ENCODE measurements at places on chromosomes 6 and 20.

DNA sequence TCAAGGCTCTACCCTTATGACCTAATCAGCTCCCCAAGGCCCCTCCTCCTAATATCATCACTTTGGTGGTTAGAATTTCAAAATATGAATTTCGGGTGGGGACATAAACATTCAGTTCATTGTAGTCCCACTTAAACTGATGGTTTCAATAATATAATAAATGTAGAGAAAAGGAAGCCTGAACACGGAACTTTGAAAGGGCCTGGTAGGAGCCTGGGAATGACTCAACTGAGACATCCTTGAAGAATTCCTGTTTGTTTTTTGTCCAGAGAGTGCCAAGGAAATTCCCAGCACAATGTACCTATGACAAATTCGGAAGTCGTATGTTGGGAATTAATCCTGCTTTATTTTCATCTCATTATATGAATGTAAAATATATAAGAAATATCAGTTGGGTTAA, 457.9 kb downstream of the PLCB1 start:
- no peak for DNase-seq

DNA sequence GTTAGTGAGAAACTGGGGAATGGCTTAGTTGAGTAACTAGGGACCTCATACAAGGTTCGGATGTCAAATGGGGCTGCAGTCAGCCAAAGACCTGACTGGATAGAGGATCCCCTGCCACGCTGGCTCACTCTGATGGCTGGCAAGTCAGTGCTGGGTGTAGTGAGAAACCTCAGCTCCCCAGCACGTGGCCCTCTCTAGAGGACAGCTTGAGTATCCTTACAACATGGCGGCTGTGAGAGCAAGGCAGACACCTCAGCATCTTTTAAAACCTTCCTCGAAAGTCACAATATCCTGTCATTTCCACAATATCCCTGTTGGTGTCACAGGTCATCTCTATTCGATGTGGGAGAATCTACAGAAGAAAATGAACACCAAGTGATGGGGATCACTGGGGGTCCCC, 26.7 kb upstream of the IPCEF1 start:
- DNase-seq, result no peak

- DNase-seq, result no peak
Observed at GRCh38 chr20:55567826-55568225, 437.5 kb downstream of the CBLN4 start.

DNA sequence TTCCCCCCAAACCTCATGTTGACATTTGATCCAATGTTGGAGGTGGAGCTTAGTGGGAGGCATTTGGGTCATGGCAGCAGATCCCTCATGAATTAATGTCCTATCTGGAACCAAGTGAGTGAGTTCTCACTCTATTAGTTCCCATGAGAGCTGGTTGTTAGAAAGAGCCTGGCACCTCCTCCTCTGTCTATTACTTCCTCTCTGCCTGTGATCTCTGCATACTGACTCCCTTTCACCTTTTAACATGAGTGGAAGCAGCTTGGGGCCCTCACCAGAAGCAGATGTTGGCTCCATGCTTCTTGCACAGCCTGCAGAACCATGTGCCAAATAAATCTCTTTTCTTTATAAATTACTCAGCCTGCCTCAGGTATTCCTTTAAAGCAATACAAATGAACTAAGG, 127.3 kb upstream of the RALGAPA2 start:
- DNase-seq, result no peak

DNA sequence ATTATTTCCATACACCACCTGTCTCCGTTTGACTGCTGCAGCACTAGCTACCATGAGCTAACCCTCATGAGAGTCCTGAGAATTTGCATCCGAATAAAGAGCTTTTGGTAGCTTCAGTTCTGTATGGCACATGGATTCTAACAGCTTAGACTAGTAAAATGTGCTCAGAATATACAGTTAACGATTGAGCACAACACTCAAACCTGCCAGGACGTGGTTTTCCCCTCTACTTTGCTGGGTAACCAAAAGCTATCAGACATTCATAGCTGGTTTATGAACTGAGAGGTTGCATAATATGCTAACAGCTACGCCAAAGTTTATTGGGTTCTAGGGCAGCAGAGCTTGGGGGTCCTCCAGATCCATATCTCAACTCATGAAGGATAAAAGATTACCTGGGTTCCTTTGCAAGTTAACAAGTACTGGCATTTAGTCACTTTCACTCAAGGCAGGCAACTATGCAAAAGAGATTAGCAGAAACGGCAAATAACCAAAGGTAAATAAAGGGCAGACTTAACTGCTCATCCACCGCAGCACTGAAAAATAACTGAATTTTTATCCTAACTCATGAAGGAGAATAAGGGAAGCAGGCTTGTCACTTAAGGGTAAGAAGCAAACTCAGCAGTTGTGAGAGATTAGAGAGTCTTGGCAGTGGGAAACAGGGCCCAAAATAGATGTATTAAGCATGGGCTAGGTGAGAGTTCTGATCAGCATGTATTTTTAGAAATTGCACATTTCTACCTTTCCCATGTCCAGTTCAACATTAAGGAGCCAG, 29.4 kb downstream of the NUDT3 start:
- no peak for DNase-seq

DNA sequence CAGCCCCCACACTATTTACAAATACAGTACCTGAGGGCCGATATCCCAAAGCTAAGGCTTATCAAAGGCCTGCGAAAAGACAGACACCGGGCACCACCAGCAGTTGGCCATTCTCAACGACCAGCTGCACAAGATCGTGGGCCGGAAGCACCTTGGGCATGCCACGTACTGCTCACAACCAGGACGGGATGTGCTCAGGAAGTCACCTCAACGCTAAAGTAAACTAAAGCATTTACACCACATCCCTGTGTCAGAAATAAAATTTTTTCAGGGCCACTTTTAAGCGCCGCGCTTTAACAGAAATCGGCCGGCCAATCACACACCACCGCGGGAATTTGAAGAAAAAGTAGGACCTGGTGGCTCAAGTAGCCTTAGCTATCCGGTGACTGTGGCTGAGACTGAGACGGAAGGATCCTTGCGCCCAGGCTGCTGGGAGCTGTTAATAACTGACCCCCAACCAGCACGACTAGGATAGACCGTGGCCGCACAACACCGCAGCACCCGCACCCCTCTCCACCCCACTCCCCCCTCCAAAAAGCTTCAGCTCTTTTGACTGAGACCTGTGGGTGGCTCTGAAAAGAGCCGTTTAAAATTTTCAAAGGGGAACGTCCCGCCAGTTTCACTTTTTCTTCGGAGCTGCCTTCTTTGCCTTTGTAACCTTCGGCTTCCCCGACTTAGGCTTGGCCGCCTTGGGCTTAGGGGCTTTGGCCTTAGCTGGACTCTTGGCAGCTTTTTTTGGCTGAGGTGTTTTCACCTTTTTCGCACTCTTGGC, 131.2 kb upstream of the BTN3A2 start:
- DNase-seq, result no peak

GRCh38 chr20:48837014-48837413, 9.2 kb upstream of the PREX1 start:
- no peak for DNase-seq

Data from uterus (tissue), 4 donors.